ENCODE measurements at places on chromosomes 12 and 14.

DNA sequence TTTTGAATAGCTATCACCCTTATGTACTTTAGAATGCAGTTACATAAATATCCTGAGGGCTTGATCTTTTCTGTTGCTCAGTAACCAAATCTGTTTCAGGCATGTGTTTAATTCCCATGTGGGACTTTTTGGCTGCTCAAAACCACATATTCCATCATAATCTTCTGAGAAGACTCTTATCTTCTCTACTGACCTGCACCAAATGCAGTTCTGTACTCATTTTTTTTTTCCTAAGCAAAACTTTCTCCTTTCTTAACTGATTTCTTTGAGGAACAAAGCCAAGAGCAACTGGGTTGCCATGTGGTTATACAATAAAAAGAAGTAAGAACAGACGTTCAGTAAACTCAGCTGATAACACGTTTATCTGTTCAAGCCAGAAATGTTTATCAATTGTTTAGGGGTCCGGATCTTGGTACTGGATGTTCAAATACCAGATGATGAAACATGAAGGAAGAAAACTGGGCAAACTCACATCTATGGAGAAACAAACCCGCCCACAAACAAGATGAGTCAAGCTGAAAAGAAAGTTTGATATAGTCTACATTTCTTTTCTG is 50.1 kb downstream of the TMEM132C start:
- no peak for DNase-seq

DNA sequence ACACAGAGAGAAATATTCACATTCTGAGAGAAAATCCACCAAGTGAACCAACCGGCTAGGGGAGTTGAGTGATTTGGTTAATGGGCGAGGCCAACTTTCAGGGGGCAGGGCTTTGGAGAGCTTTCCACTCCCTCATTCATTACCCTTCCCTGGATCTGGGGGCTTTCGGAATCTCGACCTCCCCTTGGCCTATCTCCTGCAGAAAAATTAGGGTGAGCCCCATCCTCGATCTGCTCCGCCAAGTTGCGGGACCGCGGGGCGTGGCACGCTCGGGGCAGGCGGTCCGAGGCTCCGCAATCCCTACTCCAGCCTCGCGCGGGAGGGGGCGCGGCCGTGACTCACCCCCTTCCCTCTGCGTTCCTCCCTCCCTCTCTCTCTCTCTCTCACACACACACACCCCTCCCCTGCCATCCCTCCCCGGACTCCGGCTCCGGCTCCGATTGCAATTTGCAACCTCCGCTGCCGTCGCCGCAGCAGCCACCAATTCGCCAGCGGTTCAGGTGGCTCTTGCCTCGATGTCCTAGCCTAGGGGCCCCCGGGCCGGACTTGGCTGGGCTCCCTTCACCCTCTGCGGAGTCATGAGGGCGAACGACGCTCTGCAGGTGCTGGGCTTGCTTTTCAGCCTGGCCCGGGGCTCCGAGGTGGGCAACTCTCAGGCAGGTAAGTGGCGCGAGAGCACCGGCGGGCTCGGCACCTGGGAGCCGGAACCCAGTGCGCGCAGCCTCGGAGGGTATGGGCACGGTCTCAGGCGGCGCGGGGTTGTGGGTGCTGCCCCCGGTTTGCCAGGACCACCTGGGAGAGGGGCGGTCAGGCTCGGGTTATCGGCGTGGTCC is at the start of gene ERBB3:
Gene ERBB3 (plus strand): TSS at position 443 of the 833 bp plus-strand sequence. CDS start 136 bp downstream, at position 579.
- DNase-seq = peak; percentile 65

- DNase-seq = no peak
Measured at GRCh38 chr14:23284654-23285529, 1.0 kb downstream of the HOMEZ start.

- DNase-seq = no peak
Measured at GRCh38 chr12:67813456-67813904, 164.9 kb downstream of the DYRK2 start.

DNA sequence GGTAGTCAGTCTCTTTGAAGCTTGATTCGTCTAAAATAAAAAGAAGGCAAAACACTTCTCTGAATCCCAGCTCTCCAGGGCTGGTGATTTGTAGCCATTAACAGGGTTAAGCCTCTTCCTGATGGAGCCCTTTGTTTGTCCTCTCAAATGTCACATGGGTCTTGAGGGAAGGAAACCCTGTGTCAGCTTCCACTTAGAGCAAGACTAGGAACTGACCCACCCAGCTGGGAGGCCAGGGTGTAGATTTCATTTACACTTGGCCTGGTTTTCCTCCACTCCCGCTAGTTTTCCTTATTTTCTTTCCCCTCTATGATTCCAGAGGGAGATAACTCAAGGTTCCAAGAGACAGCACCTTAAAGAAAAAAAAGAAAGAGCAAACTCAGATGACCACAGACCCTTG is 230.5 kb upstream of the EGLN3 start:
- DNase-seq = no peak

GRCh38 chr14:96729889-96730288 is 67.3 kb upstream of the VRK1 start:
- DNase-seq = no peak

GRCh38 chr14:73250781-73251500 is 13.6 kb downstream of the PAPLN start:
- DNase-seq = no peak

- DNase-seq = no peak
Measured at GRCh38 chr14:44565968-44566367, 58.9 kb upstream of the FSCB start.

- DNase-seq = no peak
Measured at GRCh38 chr12:131115766-131116467, 162.2 kb downstream of the ADGRD1 start.

DNA sequence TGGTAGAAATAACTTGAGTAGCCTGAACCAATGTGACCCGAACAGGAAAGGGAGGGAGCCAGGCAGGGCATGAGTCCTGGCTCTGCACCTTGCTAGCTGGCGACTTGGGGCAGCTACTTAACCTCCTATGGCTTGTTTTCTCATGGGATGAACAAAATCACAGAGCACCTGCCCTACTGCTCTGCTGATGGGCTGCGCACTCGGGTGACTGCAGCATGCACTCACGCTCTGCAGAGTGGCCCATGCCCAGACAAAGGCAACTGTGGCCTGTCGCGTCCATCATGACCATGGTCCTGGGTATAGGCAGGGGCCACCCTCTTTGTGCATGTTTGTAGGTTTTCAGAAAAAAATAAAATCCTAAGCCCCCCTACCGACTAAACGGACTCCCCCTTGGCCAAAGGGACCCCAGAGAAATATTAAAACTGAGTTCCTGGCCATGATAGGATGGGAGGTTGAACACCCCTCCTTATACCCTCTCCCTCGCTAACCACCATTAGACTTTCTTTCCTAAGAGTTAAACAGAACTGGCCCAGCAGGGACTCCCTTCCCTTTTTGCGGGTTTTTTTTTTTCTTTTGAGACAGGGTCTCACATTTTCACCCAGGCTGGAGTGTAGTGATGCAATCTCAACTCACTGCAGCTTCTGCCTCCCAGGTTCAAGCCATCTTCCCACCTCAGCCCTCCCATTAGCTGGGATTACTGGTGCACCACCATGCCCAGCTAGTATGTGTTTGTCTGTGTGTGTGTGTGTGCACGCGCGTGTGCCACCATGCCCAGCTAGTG is 32.5 kb downstream of the VWF start:
- no peak for DNase-seq

- no peak for DNase-seq
Measured at GRCh38 chr12:60926256-60926655, 1330.4 kb downstream of the SLC16A7 start.

DNA sequence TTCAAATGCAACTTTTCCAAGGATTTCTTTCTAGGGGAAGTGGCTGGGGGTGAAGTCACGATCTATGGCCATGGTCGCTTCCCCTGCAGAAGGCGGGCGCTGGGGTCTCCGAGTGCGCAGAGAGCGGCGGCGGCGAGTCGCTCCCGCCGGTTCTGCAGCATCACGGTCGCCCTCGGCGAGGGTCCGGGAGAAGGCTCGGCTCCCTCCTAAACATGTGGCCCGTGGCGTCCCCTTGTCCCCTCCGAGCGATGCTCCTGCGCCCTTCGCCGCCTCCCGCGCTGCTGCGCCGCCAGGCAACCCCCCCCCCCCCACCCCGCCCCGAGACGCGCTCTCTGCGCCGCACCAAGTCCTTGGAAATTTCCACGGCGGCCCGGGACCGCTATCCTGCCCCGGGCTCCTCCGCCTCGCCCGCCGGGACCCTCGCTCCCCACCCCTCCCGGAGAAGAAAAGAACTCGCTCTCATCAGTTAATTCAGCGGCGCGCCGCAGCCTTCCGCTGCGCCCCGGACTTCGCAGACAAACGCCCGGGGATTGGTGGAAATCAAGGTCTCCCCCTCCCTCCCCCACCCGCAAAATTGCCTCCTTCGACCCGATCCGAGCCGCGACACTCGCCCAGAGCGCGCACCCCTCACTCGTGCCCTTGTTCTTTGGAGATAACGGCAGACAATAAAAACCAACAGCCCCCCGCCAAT is at the start of gene ST8SIA1:
Gene ST8SIA1 (minus strand): TSS at position 298 of the 691 bp plus-strand sequence. CDS start 475 bp downstream, outside the sequence.
- DNase-seq = no peak

DNA sequence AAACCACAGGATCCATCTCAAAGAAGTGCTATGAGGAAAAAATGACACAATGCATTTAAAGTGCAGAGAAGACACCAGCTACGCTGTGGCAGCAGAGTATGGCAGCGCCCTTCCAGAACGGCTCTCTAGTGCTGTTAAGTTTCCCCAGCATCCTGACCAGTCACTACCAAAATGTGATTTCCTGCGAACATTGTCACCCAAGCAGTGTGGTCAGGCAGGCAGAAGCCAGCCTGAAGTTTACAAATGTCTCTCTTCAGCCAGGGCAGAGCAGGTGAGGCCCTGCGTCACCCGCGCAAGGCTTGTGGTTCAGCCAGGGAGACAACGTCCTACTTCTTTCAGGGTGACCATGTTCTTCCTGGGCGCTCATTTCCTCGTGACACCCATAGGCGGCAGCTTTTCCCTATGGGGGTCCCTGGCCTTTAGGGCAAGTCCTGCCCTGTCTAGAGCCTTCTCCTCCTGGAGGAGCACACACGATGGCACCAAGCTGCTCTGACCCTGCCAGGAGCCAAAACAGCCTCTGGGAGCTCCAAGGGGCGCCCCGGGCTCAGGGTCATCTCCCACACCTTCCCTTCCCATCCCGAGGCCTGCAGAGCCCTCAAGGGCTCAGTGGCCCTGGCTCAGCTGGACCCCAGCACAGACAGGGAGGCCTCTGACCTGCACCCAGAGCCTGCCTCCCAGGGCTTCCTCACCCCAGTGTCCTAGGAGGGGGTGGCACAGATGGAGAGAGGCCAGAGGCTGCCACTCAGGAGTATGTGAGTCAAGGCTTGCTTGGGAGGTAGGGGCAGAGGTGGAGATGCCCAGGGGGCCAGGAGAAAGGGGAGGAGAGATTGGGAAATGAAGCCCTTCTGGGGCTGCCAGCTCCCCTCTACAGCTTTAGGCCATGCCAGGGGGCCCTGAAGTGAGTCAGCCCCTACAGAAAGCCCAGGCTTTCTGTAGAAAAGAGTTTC is 41.9 kb downstream of the PSMA6 start:
- DNase-seq = no peak

GRCh38 chr14:83825843-83826242 is 1704.1 kb upstream of the FLRT2 start:
- no peak for DNase-seq

DNA sequence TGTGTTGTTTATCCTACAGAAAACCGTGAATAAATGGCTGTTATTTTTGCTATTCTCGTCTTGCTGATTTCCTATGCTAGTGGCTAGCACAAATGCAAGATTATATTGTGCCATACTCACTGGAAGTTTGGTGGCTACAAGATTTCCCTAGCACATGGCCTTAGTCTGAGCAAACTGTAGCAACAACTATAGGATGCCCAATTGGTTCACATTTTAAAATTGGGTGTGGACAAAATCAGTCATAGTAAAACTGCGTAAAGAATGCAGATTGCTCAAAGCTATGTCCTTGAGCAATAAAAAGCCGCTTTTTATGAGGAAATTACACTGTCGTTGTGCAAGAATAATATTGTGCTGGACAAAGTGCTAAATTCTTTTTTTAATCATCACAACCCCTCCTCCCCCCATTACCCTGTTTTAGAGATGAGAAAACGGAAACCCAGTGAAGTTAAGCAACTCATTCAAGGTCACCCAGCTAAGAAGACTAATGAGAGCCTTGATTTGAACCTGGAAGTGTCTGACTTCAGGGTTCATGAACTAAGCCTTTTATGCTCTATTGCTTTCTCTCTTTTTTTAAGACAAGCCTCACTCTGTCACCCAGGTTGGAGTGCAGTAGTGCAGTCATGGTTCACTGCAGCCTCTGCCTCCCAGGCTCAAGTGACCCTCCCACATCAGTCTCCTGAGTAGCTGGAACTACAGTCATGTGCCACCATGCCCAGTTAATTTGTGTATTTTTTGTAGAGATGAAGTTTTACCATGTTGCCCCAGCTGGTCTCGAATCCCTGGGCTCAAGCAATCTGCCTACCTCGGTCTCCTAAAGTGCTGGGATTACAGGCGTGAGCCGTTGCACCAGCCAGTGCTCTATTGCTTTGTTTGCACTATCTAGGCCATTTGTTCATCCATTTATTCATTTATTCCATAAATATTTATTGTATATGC is 73.6 kb downstream of the SRGAP1 start:
- peak; percentile 99 for DNase-seq

GRCh38 chr12:122079532-122080081 is 1.1 kb downstream of the MLXIP start:
- DNase-seq = no peak

GRCh38 chr12:81081726-81082125 is 3.8 kb downstream of the ACSS3 start:
- DNase-seq = no peak

DNA sequence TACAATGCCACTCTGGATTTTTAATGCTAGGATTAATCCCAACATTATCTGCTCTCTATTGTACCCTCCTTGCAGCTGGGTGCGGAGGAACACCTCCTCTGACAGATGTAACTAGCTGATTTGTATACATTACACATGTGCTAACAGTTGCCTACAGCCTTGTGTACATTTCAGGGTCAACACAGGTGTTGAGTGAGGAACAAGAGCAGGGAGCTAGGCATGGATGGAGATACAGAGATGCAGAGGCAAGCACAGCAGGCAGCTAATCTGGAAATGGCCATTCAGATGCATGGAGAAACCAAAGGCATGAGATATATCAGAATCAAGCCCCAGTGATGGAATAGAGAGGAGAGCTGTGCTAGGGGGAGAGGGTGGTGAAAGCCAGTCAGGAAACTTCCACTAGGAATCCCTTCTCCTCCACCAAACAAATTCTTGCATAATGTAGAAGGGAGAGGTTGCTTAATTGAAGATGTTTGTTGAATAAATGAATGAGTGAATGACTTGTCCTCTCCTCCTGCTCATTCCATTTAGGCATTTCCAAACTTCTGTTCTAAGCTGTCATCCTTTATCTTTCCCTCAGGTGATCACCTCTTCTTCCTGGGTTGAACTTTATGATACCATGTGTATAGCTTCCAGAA is 313.2 kb downstream of the ATP23 start:
- no peak for DNase-seq

GRCh38 chr12:55757701-55758100 is 14.8 kb downstream of the GDF11 start:
- no peak for DNase-seq

Measured in NCI-H460 (cell line).